ENCODE measurements at places on chromosomes 6 and 20.
A peak's percentile ranks its signal among the peaks of the same experiment; 100 is the strongest.

- DNase-seq, result no peak
These were observed 12.5 kb downstream of the PLCB1 start for GRCh38 chr20:8144282-8145245.

DNA sequence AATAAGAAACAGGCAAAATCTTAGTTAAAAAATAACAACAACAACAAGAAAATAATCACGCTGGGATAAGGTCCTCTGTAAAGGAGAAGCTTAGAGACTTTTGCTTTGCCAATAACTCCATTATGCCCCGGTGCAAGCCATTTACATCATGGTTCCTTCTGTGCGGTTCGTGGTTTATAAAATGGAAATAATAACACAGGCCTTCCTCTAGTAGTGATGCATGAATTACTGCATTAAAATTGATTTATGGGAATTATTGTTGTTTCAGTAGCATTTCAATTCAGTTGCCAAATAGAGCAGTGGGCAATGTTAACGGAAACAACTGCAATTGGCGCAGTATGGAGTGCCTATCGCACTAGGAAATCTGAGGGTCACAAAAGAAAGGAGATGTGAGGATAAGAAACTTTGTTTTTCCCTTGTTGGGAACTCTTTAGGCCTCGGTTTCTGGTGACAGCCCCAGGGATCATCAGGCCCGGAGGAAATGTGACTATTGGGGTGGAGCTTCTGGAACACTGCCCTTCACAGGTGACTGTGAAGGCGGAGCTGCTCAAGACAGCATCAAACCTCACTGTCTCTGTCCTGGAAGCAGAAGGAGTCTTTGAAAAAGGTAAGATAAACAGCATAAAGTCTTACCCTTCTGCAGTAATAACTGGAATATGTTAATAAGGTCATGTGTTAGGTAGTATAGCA, 1.1 kb downstream of the CD109 start:
- DNase-seq, result no peak

- no peak for DNase-seq
These were observed 5.2 kb upstream of the SLCO4A1 start for GRCh38 chr20:62637110-62637509.

DNA sequence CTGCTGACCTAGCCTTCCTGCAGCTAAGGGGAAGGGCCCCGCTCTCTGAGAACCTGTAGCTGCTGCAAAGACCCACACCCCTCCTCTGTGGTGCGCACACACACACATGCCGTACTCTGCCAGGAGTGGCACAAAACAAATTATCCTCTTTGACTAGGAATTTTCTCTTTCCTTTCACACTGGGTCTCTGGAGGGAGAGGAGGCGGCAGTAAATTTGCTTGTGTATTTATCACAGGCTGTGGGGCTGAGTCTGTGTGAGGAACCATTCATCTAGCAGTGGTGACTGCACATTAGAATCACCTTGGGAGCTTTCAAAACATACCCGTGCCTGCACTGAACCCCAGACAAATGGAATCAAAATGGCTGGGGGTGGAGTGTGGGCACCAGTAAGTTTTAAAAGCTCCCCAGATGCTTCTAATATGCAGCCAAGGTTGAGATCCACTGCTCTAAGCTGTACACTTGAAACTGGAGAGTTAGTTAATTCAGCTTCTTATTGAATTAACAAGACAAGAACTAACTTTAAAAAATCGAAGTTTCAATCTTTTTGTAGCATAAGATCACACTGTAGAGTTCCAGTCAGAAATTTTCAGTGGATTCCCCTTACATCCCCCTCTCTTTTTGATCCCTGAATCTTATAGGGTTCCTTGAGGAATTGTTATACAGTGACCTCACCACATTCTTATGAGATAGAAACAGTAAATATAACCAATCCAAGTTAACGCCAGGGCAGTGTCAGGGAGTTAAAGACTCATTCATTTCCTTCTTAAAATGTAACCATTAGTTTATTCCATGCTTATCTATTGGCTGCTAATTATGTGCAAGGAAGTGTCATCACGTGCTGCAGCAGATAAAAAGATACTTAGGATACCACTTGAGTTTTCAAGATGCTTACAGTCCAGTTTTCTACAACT, 29.8 kb upstream of the GMDS start:
- DNase-seq, result no peak

- DNase-seq, result no peak
These were observed 64.8 kb upstream of the TMEM30A start for GRCh38 chr6:75349262-75349984.

DNA sequence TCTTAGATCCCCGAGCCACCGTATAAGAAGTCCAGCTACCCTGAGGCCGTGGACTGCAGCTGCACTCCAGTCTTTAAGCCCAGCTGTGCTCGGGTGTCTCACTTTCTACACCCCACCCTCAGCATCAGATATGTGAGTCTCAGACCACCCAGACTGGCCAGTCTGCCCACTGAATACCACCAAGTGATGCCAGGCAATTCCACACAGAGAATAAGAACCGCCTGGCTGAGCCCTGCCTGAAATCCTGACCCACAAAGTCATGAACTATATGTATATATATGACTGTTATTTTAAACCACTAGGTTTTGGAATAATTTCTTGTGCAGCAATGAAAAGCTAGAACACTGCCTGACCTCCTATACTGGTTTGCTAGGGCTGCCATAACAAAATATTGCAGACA, 106.7 kb downstream of the FOXF2 start:
- DNase-seq, result no peak

DNA sequence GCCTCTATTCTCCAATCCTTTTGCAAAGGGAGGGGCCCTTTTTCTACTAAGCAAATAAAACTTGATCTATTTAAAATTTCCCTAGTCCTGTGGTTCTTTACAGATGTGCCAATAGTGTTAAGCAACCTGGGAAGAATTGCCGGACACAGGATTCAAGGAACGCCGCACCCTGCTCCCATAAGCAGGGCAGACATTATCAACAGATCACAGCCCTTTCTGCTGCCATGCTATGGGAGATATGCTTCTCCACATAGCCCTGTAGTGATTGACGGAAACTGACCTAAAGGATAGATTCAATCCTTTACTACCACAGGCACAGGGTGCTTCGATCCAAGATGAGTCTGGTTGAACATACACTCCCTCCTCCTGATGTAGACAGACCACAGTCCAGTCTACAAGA, 118.4 kb upstream of the TRAF3IP2 start:
- no peak for DNase-seq

GRCh38 chr6:35059596-35060345, 81.4 kb downstream of the TCP11 start:
- DNase-seq, result no peak

GRCh38 chr6:55925292-55925691, 49.9 kb upstream of the BMP5 start:
- no peak for DNase-seq

GRCh38 chr6:42260396-42260888, 42.8 kb upstream of the MRPS10 start:
- DNase-seq, result no peak

DNA sequence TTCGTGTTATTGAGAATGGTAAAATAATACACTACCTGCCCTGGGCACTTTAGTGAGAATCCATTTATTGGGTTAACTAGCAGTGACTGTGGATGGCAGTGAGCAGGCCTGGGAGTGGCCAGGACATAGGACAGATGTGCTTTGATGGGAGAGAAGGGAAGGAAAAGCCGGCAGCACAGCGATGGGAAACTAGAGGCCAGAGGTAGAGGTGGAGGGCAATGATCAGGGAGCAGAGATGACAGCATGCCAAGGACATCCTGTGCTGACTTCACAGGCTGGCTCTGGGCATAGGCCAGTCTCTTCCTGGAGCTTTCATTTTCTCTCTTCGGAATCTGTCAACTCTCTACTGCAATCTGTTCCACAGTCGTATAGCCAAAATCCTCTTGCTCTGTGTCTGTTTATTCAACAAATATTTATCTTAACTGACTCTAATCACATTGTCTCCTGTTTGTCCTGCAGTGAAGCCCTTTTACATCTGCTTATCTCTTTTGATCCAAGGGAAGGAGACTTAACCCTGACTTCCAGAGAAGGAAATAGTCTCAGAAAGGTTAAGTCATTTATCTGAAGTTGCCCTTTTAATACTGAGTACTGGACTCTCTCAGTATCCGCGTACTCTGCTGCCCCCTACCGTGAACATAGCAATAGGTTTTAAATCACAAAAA, 18.4 kb upstream of the MMP24 start:
- DNase-seq, result peak; percentile 85

- no peak for DNase-seq
These were observed 120.3 kb downstream of the KCNQ5 start for GRCh38 chr6:72742001-72742673.

DNA sequence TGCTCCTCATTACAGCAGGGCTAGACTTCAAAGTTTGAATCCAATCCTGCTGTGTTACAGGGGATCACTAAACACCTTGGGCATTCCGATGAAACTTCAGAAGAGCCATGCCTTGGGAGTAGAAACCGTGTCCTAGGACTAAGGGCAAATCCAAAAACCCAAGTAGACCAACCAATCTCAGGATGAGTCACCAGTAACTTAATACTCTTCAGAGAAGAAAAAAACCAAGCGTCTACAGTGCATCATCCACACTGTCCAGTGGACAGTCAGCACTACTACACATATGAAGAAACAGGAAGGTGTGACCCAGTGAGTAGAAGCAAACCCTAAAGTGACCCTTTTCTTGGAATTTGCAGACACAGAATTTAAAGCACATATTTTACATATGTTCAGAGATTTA, 39.5 kb upstream of the VAPB start:
- no peak for DNase-seq

GRCh38 chr20:16694161-16694560, 35.7 kb upstream of the SNRPB2 start:
- DNase-seq, result no peak

GRCh38 chr20:38116409-38117165, 48.5 kb downstream of the TGM2 start:
- DNase-seq, result no peak

GRCh38 chr6:113893866-113894265, 36.7 kb downstream of the MARCKS start:
- no peak for DNase-seq

DNA sequence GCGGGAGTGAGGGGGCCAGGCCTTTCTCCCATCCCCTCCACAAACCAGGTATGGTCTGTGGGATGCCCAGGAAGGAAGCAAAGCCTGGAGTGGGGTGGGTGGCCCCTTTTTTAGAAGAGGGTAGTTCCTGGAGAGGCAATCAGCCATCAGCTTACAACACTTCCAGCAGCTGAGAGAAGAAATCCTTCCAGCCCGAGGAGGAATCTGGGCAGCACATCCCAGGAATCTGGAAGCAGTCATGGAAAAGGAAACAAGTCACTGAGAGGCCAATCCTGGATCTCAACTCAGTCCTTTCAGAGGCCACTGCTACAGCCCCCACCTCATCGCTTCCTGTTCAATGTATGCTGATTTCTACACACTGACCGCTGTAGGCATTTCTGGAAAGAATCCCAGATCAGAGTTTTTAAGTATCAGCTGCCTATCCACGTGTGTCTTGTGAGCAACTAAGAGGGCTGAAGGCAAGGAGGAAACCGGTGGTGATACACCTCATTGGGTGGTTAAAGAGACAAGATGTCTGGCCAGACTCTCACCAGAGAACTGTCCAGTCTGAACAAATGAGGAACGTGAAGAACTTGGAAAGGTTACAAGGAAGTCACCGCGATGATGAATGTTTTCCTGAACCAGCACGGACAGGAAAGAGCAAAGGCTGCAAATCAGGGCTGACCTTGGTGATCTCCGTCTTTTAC, 92.9 kb upstream of the SHLD1 start:
- no peak for DNase-seq

- DNase-seq, result no peak
These were observed 84.5 kb upstream of the RIN2 start for GRCh38 chr20:19673575-19673974.

- no peak for DNase-seq
These were observed 120.1 kb downstream of the AIG1 start for GRCh38 chr6:143180826-143181225.

- DNase-seq, result no peak
These were observed 4.4 kb downstream of the VSTM2L start for GRCh38 chr20:37907330-37907676.

- DNase-seq, result no peak
These were observed 43.9 kb upstream of the PRND start for GRCh38 chr20:4677846-4678245.

DNA sequence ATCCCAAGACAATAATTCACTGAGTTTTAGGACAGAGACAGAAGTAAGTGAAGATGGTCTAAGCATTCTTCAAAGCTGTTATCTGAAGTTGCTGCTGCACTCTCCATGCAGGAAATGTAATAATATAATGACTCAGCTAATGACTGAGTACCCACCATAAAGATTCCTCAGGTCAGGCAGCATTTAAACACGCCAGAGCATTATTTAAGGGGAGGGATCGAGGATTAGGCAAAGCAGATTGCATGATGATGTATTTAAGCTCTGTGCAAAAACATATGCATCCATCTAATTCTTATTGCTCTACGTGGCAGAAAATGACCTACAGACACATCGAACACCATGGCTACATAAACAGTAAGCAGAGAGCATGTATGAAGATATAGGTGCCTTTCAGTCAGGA, 216.4 kb downstream of the UNC5CL start:
- no peak for DNase-seq

GRCh38 chr6:151351731-151352130, 39.6 kb downstream of the ZBTB2 start:
- no peak for DNase-seq

GRCh38 chr20:48102076-48102787, 317.0 kb upstream of the SULF2 start:
- DNase-seq, result no peak

DNA sequence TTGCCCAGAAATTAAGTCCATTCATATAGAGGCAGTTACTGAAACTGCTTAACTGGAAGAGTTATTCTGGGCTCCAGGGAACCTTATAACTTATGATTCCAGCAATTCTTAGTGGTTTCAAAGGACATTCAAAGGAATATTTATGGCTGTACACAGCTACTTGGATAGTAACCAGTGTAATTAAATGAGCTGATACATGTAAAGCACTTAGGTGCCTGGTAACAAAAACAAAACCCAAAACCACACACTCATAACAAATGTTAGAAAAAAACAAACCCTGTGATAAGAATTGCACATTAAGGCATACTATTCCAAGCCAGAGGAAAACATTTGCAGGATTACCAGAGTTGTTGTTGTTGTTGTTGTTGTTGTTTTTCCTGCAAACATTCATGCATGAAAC, 51.5 kb downstream of the STK4 start:
- no peak for DNase-seq

- DNase-seq, result peak; percentile 47
These were observed 2.0 kb downstream of the TRAM2 start for GRCh38 chr6:52574709-52575501.

DNA sequence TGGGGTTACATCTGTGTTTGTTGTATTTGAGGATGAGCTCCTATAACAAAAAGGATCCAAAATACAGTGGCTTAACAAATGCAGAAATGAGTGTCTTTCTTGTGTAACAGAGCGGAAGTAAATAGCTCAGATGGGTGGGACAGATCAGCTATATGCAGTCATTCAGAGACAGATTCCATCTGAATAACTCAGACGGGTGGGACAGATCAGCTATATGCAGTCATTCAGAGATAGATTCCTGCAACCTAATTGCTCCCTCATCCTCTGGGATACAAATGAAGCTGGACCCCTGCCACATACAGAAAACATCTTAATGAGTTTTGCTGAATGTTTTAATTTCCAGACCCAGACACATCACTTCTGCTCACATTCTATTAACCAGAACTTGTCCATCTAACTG, 332.3 kb downstream of the BCKDHB start:
- no peak for DNase-seq

GRCh38 chr6:5634525-5634924, 372.2 kb downstream of the NRN1 start:
- DNase-seq, result no peak

All from hematopoietic multipotent progenitor cell treated with erythropoietin and hydrocortisone succinate and interleukin-3 and kit ligand, for 17 days (in vitro differentiated cells).